MCF 10A (cell line): ENCODE measurements at places on chromosomes 4 and X.

DNA sequence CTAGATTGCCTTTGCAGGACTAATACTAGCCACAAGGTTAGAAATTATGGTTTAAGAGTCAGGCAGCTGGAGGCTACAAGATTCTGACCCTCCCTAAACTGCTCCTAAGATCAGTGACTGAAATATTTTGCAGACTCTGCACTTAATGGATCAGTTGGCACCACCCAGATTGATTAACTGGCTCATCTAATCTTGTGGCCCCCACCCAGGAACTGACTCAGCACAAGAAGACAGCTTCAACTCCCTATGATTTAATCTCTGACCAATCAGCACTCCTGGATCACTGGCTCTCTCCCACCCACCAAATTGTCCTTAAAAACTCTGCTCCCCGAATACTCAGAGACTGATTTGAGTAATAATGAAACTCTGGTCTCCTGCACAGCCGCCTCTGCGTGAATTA is 145.4 kb upstream of the LCORL start:
- no peak for DNase-seq

DNA sequence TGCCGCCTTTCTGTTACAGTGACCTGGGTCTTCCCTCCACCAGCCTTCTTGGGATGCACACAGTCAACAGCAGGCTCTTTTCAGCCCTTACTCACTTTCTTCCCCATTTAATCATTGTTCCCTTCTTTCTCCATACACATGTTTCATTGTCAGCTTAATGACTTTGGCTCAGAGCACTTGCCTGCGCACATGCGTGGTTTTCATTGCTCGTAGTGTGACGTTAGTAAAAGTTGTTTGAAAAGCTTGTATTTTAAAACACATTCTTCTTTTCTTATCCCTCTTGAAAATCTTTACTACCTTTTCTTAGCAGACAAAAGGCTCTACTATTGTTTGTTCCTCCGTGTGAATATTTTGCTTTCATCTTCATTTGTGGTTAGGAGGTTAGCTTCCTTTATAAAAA is 19.7 kb upstream of the SCOC start:
- DNase-seq: no peak

GRCh38 chrX:104306180-104306579 is 51.4 kb upstream of the ESX1 start:
- DNase-seq: no peak

DNA sequence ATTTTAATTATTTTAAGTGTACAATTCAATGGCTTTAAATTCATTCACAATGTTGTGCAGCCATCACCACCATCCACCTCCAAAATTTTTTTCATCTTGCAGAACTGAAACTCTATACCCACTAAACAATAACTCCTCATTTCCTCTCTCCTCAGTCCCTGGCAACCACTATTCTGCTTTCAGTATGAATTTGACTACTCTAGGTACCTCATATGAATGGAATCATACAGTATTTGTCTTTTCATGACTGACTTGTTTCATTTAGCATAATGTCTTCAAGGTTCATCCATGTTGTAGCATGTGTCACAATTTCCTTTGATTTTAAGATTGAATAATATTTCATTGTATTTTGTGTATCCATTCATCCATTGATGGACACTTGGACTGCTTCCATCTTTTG is 46.9 kb downstream of the KIF4A start:
- DNase-seq: no peak

DNA sequence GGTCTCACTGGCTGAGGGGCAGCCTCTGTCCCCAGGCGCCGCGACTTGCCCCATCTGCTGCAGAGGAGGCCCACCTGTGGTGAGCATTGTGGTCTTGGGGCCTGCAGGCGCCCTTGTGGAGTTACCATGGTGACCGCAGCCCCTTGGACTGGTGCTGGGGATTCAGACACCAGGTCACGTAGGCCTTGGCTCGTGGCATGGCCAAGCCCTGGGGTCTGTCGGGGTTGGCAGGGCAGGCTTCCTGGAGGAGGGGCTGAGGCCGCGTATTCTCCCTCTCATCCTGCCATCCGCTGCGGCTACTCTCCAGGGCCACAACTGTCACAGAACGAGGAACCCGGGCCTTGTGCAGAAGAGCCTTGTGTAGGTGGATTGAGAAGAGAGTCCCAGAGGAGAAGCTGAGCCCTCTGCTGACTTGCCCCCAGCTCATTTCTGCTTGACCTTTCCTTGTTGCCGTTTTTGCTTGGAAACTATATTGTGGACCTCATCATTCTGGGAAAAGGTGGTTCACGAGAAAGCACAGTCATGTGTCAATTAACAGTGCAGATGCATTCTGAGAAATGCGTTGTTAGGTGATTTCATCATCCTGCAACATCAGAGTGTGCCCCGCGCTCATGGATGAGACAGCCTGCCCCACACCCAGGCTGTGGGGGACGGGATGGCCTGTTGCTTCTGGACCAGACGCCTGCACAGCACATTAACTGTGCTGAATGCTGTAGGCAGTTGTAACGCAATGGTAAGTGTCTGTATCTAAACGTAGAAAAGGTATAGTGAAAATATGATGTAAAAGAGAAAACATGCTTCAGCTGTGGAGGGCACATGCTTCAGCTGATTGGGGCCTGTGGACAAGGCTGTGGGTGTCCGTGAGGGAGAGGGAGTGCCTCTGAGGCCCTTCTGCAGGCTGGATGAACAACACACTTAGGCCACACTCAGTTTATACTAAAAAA is 38.5 kb downstream of the TRMT44 start:
- DNase-seq: no peak

- DNase-seq: no peak
These were observed 69.4 kb upstream of the CLCN4 start for GRCh38 chrX:10087391-10087790.

DNA sequence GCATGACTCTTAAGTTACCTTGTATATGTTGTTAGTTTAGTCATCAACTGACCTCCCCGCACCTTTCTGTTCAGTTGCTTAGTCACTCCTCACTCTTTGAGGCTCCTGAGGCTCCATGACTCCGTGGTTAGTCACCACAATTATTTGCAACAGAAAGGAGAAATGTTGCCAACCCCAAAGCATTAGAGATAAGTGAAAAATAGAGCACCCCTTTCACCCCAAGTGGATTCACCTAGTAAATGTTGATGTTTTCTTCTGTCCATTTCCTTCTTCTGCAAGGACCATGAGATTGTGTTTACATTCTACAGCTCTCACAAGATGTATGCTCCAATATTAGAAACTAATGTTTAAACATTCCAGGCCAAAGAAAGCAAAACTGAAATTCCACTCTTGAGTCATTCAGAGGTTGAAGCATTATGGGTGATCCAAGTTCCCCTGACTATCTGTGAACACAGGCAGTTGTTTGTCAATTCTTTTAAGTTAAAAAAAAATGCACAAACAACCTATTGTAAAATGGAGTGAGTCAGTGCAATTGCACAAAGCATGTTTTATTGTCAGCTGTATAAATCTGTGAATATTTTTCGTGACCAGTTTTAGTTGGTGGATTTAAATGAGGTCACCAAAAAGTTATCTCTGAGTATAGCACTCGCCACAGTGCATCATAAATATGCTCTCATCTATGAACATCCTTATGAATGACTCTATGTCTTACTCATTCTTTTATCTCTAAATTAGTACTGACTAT is 552.4 kb upstream of the MAGEB2 start:
- DNase-seq: peak; percentile 97

DNA sequence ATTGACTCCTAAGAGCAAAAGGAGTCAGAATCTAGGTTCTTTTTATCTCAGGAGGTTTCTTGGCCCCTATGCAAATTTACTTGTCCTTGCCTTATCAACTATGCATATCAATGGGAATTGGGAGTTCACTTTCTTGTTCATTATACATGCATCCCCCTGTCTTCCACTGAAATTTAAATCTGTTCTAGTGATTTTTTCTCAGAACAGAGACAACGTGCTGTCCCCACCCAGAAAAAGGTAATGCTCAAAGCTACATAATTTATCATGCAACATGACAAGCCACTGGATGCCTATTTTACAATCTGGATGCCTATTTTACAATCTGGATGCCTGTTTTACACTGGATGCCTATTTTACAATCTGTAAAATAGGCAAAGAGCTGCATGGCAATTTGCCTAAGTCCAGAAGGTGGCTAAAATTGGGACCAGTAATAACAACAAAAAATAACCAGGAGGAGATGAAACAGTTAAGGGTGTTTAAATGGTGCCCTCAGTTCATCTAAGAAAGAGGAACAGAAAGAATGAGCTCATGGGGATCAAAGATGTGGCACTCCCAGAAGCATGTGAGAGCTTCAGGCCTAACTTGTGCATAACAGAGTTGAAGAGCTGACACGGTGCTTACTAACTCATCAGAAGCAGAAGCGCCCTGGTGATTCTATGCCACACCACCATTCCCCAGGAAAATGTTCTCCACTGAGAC is 537.8 kb upstream of the BOD1L1 start:
- no peak for DNase-seq

GRCh38 chrX:37378404-37378803 is 29.2 kb downstream of the PRRG1 start:
- DNase-seq: no peak

DNA sequence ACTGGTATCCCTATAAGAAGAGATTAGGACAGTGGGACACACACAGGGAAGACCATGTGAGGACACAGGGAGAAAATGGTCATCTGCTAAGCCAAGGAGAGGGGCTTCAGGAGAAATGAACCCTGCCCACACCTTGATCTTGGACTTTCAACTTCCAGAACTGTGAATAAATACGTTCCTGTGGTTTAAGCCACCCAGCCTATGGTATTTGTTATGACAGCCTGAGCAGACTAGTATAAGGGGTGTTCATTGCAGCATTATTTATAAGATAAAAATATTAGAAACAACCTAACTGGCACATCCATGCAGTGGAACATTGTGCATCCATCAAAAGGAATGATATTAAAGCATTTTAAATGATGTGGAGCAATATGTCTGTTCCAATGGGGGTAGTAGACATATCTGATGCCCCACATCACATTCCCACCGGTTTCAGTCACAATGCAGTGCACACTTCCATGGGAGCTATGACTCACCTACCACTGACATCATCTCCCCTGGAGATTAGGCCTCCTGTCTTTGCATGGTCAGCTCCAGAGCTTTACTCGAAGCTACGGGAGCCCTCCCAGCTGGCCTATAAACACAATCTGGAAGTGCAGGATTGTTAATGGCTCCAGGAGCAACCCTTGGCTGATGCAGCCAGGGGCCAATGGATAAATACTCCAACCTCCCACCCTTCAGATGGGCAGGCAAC is 38.9 kb upstream of the MAMLD1 start:
- DNase-seq: peak; percentile 73

DNA sequence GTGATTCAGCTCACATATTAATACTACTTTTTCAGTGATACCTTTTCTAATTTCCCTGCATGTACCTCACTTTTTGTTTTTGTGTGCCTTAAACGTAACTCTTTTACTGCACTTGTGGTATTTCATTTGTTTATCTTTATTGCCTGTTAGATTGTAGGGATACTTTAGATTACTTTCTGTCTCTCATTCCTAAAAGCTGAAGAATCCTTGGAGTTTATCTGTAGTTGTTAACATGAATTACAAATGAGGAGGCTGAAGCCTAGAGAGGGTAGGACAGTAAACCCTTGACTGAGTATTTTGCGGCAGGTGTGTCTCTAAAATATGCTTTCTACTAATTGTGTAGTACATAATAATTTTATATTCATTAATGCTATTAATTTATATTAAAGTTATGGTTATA is 34.9 kb downstream of the BMP2K start:
- no peak for DNase-seq

DNA sequence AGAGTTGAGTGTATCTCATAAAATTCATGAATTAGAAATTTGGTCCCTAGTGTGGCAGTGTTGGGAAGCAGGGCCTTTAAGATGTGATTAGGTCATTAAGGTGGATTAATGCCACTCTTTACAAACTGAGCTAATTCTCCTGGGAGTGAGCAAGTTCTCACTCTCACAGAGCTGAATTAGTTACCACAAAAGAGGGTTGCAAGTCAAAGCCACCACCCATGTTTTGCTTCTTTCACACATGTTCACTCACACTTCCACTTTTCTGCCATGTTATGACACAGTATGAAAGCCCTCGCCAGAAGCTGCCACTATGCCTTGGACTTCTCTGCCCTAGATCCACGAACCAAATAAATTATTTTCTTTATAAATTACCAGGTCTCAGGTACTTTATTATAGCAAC is 332.1 kb downstream of the ARAP2 start:
- DNase-seq: no peak

DNA sequence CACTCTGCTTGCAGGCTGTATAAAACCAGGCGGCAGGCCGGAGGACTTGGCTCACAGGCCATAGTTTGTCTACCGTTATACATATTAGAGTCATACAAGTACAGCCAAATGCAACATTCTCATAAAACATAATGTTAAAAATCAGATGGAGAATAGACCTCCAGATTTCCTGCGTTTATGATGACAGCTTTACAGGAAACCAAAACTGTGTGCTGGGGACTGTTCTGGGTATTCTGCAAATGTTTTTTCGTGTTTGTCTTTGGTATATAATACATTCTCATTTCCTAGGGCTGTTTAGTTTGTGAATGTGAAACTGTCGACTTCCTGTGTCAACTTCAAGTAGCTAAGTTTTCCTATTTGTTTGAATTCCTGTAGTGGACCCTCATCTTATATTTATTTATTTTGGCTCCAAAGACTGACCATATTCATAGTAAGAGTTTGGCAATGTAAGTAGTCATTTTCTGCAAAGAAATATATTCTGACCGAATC is 79.5 kb upstream of the FAM9C start:
- no peak for DNase-seq

DNA sequence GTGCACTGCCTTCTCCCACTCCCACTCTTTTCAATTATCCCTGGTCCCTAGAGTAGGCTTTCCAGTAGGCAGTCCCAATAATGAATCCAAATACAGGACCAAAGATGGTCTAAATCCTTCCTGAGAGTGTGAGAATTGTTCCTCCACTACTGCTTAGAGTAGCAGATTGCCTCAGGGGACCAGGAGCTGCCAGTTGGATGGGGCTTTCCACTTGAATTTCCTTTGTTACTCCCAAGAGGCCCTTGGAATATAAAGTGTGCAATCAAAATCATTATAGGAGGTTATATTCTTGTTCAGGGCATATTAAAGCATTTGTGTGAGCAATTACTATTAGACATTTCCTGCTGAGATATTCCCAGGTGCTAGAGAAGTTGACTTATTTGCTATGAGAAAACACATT is 156.6 kb upstream of the TLL1 start:
- DNase-seq: no peak

GRCh38 chrX:65575022-65575421 is 40.4 kb upstream of the LAS1L start:
- DNase-seq: peak; percentile 47

DNA sequence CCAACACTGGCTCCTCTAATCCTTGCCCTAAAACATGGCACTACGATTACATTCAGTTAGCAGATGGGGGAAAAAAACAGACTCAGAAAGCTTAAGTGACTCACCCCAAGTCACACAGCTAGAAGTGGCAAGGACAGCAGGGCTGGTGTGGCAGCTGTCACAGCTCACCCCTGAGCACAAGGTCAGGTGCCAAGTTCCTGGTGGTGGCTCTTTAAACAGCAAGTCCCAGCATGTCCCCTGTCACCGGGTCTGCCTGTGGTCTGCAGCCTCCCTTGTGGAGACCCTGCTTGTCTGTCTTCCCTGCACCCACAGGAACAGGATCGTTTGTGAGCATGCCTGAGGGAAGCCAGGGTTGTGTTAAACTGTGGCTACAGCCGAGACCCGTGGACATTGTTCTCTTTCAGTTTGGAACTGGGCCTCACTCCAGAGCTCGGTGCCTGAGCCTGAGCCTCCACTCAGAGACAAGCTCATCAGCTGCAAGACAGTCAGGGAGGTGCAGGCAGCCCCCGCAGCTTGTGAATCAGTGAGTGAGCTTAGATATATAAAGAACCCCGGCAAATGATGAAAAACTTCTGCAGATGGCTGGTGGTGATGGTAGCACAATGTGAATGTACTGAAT is 260.8 kb downstream of the BCOR start:
- DNase-seq: no peak
